ENCODE measurements at places on chromosomes 12 and 14. TPM values are rescaled to one million over a fixed set of nuclear protein-coding genes. Genes with fewer than 3 reads are reported as not detected.

DNA sequence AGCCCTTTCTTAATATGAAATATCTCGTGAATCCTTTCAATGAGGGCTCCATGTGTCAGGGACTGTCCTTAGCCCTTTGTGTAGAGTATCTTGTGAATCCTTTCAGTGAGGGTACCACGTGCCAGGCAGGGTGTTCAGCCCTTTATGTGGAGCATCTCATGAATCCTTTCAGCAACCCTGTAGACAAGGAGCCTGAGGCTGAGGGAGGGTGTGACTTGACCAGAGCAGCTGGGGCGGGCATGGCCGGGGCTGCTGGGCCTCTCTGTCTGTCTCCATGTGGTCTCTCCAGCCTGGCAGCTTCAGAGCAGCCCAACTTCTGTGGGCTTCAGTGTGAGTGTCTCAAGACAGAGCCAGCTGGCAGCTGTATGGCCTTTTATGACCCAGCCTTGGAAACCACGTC lies 140.2 kb downstream of the AACS start:
- no peak overlapping the region for H3K27ac ChIP-seq
- H3K27me3 ChIP-seq: peaks cover 16% of the 10 kb centered on the region
- H3K4me3 ChIP-seq: no peak overlapping the region
- DNase-seq: no peak
- H3K36me3 ChIP-seq: no peaks in the 10 kb centered on the region

- no peaks in the 10 kb centered on the region for H3K27me3 ChIP-seq
- H3K27ac ChIP-seq: no peak overlapping the region
- no peak overlapping the region for H3K4me3 ChIP-seq
- no peaks in the 10 kb centered on the region for H3K36me3 ChIP-seq
These were observed 172.6 kb downstream of the ANO4 start for GRCh38 chr12:100967189-100967588.

DNA sequence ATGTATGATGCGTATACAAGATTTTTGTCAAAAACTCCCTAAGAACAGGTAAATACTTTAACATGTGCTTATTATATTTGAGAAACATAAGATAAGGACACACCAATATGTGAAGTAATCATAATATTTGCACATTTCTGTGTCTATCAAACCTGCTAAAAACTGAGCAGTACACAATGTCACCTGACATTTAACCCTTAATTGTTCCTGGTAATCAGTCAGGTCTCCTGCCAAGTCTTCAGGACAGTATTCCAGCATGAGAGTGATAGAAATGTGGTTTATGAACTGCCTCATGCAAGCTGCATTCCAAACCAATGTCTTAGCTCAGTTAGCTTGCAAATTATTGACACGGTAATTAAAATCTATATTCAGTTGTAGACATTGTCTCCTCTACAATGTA lies 4.2 kb downstream of the SOX5 start:
- no peaks in the 10 kb centered on the region for H3K36me3 ChIP-seq
- no peak for DNase-seq
- no peak overlapping the region for H3K27ac ChIP-seq
- H3K4me1 ChIP-seq: no peaks in the 10 kb centered on the region

- peaks cover 8% of the 10 kb centered on the region for H3K27me3 ChIP-seq
- no peak for DNase-seq
- H3K36me3 ChIP-seq: no peaks in the 10 kb centered on the region
- no peak overlapping the region for H3K4me3 ChIP-seq
- no peak overlapping the region for H3K27ac ChIP-seq
These were observed 40.0 kb downstream of the MYBPC1 start for GRCh38 chr12:101634724-101635123.

GRCh38 chr12:125049093-125049458 lies 16.2 kb upstream of the AACS start:
- no peak for DNase-seq
- no peaks in the 10 kb centered on the region for H3K36me3 ChIP-seq
- H3K4me1 ChIP-seq: peaks cover 8% of the 10 kb centered on the region

DNA sequence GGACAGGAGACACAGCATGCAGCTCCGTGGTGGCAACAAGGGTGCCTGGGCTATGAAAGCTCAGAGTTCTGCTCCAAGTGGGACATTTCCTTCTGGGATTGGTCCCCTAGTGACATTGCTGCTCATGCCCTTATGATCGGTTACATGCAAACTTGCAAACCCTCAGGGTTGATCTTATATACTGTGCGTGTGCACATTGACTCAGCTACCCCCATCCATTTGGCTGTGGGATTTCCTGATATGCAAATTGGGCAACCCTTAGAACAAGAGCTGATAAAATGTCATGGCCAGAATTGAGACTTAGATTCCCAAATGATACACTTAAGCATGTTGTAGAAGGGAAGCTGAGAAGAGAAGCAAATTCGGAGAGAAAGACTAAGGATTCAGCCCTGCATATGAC lies 72.8 kb upstream of the BDKRB2 start:
- no peaks in the 10 kb centered on the region for H3K36me3 ChIP-seq
- H3K4me3 ChIP-seq: no peak overlapping the region
- no peaks in the 10 kb centered on the region for H3K27me3 ChIP-seq
- H3K4me1 ChIP-seq: peaks cover 3% of the 10 kb centered on the region

- no peaks in the 10 kb centered on the region for H3K27me3 ChIP-seq
- no peak overlapping the region for H3K27ac ChIP-seq
- no peaks in the 10 kb centered on the region for H3K36me3 ChIP-seq
- H3K4me3 ChIP-seq: no peak overlapping the region
These were observed 50.5 kb upstream of the CCDC196 start for GRCh38 chr14:66435683-66436082.

DNA sequence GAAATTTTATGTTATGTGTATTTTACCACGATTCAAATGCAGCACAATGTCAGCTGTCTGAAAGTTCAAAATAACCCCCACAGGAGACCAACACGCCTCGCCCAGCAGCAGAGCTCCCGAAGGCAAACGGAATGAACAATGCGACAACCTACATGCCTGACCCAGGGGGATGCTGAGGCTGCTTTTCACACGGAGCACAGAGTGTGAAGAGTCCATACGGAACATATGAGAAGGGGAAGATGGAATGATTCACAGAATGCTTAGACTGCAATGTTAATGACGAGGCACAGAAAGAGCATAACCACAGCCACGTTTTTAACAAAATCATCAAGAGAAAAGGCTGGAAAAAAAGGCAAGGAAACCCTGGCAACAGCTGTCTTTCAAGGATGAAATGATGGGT lies 22.6 kb downstream of the ZFYVE21 start:
- H3K27ac ChIP-seq: no peak overlapping the region
- no peak for DNase-seq
- H3K27me3 ChIP-seq: no peaks in the 10 kb centered on the region
- no peaks in the 10 kb centered on the region for H3K4me1 ChIP-seq
- no peak overlapping the region for H3K4me3 ChIP-seq
- no peaks in the 10 kb centered on the region for H3K36me3 ChIP-seq

DNA sequence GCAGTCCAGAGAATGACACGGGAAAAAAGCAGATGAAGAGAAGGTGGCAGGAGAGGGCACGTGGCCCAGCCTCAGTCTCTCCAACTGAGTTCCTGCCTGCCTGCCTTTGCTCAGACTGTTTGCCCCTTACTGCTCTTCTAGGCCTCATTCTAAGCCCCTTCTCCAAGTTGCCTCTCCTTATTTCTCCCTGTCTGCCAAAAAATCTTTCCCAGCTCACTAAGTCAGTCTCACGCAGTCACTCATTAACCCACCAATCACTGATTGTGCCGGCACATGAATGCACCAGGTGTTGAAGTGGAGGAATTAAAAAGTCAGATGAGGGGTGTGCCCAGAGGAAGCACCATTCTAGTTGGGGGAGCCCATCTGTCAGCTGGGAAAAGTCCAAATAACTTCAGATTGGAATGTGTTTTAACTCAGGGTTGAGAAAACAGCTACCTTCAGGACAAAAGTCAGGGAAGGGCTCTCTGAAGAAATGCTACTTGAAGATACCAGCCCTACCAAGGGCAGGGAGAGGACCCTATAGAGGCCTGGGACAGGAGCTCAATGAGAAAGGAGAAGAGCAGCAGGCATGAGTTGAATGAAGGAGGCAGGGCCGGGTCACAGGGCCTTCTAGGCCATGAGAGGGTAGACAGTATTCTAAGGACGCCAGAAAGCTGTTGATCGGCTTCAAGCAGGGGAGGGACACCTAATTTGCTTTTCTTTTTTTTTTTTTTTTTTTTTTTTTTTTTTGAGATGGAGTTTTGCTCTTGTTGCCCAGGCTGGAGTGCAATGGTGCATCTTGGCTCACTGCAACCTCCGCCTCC lies 40.9 kb downstream of the DAD1 start:
- no peaks in the 10 kb centered on the region for H3K27me3 ChIP-seq
- DNase-seq: no peak
- H3K27ac ChIP-seq: peak overlapping the region; percentile 97
- H3K4me1 ChIP-seq: peaks cover 97% of the 10 kb centered on the region
- peak overlapping the region; percentile 69 for H3K4me3 ChIP-seq

DNA sequence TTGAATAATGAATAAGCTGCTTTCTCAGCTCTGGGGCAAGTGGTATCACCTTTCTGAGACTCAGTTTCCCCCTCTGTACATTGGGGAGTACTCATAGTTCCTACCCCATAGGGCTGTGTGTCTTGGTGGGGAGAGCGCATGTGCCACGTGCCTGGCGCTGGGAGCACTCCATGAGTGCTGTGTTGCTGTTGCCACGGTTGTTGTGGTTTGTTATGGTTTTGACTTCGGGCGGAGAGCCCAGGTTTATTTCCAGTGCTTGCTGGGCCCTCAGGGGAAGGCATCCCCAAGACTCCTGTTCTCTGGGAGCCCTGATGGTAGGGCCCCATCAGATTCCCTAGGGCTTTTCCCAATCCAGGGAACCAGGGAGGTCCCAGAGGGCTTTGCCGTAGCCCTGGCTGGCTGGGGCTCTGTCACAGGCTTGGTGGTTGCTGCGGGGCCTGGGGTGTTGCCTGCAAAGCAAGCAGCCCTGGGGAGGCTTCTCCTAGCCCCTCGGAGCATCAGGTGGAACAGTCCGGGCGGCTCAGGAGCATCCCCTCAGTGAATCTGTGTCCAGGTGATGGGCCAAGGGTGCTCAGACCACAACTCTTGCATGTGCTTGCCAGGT lies 18.6 kb downstream of the SH2B3 start:
- no peaks in the 10 kb centered on the region for H3K27me3 ChIP-seq
- H3K36me3 ChIP-seq: peaks cover 18% of the 10 kb centered on the region
- no peak for DNase-seq
- H3K4me1 ChIP-seq: peaks cover 58% of the 10 kb centered on the region
- no peak overlapping the region for H3K27ac ChIP-seq

DNA sequence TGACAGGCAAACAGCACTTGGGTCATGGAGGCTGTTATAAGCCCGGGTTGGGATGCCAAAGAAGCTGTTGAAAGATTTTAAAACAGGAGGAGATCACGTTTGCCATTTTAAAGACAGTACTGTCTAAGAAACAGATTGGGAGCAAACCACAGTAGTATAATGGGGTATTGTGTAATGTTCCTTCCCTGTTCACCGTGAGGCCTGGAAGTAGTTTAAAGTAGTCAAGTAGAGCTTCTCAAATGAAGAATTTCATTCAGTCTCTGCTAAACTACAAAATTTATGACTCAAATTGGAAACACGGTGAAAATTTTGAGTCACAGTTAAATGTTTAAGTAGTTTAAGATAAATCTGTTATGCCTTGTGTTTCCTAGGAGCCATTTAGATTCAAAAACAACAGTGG lies 35.8 kb downstream of the ATP2A2 start:
- no peak overlapping the region for H3K4me3 ChIP-seq
- H3K36me3 ChIP-seq: peaks cover 49% of the 10 kb centered on the region
- peaks cover 49% of the 10 kb centered on the region for H3K4me1 ChIP-seq
- H3K27ac ChIP-seq: peak overlapping the region; percentile 59
- no peak for DNase-seq
- no peaks in the 10 kb centered on the region for H3K27me3 ChIP-seq

GRCh38 chr12:69649529-69649928 lies 38.8 kb upstream of the LRRC10 start:
- H3K27me3 ChIP-seq: peaks cover 19% of the 10 kb centered on the region
- H3K4me3 ChIP-seq: no peak overlapping the region
- H3K27ac ChIP-seq: no peak overlapping the region
- no peak for DNase-seq

DNA sequence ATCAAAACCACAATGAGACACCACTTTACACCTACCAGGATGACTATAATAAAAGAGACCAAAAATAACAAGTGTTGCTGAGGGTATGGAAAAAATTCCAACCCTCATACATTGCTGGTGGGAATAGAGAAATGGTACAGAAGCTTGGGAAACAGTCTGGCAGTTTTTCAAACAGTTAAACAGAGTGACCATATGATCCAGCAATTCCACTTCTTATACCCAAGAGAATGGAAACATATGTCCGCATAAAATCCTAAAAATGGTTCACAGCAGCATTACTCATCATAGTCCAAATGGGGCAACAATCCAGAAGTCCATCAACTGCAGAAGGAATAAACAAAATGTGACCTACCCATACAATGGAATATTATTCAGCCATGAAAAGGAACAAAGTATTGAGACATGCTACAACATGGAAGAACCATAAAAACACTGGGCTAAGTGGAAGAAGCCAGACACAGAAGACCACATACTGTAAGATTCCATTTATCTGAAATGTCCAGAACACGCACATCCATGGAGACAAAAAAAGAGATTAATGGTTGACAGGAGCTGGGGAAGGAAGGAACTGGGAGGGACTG lies 44.5 kb downstream of the CHGA start:
- H3K27me3 ChIP-seq: no peaks in the 10 kb centered on the region
- H3K4me3 ChIP-seq: no peak overlapping the region
- H3K36me3 ChIP-seq: peaks cover 4% of the 10 kb centered on the region
- H3K4me1 ChIP-seq: no peaks in the 10 kb centered on the region
- no peak for DNase-seq
- no peak overlapping the region for H3K27ac ChIP-seq

DNA sequence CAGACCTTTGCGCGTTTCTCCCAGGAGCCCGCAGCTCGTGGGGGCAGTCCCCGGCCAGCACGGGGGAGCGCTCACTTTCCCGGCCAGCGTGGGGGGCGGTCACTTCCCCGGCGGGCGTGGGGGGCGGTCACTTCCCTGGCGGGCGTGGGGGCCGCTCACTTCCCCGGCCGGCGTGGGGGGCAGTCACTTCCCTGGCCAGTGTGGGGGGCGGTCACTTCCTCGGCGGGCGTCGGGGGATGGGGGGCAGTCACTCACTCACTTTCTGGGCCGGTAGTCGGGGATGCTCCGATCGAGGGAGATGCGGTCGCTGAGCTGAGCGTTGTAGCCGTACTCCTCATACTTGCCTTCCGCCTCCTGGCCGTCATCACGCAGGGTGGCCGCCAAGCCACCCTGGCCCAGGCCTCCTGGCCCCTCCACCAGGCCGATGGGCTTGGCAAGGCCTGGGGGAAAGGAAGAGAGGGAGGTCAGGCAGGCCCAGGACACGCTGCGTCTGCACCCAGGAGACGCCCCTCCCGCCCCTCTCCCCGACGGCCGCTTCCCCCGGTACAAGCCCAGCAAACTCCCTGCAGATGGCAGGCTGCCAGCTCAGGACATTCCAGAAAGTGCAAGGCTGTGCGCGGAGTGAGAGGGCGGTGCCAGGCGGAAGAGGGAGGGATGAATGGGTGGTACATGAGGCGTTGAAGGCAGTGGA lies 43.3 kb downstream of the GALNT9 start:
- H3K4me3 ChIP-seq: no peak overlapping the region
- H3K36me3 ChIP-seq: no peaks in the 10 kb centered on the region
- peaks cover 12% of the 10 kb centered on the region for H3K4me1 ChIP-seq
- DNase-seq: no peak
- peaks cover 20% of the 10 kb centered on the region for H3K27me3 ChIP-seq

Gene STXBP6
- total RNA-seq: not detected

Gene INSM2
- not detected for total RNA-seq

Gene ADAM20
- 0.13 TPM for total RNA-seq
